CD4-positive, alpha-beta T cell treated with Interferon alpha-2 for 1 hour (primary cell): ENCODE measurements at places on chromosomes 12 and 14.

DNA sequence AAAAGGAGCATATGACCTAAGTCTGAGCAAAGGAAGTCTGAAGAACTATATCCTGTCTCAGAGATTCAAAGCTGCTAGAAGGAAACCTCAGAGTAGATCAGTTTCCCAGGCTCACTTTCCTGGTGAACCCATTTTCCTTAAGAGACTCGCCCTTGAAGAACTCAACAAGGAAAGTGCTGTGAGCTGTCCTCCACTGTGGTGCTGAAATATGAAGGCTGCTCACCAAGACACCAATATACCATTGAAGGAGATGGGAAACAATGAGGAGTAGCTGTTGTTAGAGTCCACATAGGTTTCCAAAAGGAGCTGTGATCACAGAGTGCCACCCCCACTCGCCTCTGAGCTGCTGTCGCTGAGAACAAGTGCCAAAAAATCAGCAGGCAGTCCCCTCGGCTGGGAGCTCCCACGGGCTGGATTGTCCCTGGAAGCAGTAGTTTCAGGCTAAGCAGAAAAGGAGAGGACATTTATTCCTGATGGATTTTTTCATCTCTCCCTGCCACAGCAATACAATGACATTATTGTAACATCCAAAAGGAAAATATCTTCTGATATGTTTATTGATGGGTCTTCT lies 282.1 kb downstream of the RPS29 start:
- DNase-seq: no peak

GRCh38 chr12:3673981-3674708 lies 78.8 kb downstream of the CRACR2A start:
- no peak for DNase-seq

- DNase-seq: no peak
Measured at GRCh38 chr12:131737150-131737827, 26.4 kb downstream of the SFSWAP start.

DNA sequence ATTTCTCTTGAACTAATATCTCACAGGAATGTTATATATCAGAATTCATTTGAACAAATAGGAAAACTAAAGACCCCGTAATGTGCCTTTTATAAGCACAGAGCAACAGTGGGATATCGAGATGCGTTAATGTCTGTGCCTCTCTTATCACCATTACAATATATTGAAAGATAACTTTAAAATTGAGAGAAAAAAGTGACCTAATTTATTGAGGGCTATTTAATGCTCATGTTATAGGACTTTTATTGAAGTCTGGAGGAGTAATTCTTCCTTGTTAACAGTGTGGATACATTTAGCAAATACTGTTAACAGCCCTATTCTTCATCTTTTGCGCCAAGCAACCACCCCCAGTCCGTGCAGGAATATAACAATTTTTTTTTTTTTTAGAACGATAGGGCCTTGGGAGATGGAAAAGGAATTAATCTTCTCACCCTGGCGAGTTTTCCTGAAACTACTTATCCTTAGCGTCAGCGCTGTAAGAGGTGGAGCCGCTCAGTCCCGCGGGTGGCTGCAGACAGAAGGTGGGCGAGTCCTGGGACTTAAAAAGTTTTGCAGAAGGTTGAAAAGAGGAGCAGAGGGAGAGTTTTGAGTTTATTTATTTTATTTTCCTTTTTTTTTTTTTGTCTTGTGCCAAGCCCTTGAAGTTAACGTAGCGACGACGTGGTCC lies 11.0 kb downstream of the FOXG1 start:
- DNase-seq: no peak

GRCh38 chr12:47017041-47017713 lies 62.2 kb upstream of the PCED1B start:
- DNase-seq: no peak

GRCh38 chr14:77000340-77001270 lies 27.9 kb downstream of the IRF2BPL start:
- DNase-seq: no peak

GRCh38 chr14:70915415-70915814 lies 8.2 kb downstream of the PCNX1 start:
- DNase-seq: no peak

GRCh38 chr14:100899884-100900771 lies 3.4 kb downstream of the RTL1 start:
- no peak for DNase-seq

DNA sequence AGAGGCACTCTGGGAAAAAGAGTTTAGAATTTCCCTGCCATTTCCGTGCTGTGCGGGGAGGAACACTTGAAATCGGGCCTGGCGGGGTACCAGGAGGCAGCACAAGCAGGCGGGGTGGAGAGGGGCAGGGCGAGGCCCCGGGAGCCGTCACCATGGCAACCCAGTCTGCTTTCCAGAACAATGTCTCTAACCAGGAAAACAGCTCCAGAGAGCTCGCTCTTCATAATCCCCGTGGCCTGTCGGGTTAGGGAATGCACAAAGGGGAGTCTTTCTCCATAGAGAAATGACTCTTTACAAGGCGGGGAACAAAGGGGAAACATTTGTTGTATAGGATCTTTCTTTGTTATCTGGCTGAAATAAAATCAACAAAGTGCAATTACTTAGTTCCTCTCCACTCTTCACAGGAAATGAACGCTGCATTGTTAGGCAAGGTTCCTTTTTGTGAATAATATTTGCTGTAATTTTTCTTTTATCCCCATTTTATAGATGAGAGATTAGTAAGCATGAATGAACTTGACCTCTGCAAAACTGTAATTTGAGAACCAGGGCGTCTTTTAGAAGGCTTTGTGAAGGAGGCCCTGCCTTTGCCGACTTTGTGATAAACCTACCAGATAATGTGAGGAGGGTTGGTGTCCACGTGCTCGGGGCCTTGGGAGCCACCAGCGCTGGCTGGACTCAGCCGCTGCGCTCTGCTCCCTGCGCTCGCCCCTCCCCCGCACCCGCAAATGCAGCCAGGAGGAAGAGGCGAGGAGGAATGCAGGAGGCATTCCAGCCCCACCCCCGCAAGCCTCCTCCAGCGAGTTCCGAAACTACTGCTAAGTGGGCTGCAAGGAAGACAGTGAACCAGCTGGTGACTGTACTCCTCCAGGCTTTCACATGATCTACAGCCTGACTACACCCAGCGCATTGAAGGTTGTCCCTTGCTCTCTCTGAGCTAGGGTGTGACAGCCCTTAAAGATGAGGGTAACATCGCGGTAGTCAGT lies 105.2 kb upstream of the ATF7IP start:
- DNase-seq: no peak

DNA sequence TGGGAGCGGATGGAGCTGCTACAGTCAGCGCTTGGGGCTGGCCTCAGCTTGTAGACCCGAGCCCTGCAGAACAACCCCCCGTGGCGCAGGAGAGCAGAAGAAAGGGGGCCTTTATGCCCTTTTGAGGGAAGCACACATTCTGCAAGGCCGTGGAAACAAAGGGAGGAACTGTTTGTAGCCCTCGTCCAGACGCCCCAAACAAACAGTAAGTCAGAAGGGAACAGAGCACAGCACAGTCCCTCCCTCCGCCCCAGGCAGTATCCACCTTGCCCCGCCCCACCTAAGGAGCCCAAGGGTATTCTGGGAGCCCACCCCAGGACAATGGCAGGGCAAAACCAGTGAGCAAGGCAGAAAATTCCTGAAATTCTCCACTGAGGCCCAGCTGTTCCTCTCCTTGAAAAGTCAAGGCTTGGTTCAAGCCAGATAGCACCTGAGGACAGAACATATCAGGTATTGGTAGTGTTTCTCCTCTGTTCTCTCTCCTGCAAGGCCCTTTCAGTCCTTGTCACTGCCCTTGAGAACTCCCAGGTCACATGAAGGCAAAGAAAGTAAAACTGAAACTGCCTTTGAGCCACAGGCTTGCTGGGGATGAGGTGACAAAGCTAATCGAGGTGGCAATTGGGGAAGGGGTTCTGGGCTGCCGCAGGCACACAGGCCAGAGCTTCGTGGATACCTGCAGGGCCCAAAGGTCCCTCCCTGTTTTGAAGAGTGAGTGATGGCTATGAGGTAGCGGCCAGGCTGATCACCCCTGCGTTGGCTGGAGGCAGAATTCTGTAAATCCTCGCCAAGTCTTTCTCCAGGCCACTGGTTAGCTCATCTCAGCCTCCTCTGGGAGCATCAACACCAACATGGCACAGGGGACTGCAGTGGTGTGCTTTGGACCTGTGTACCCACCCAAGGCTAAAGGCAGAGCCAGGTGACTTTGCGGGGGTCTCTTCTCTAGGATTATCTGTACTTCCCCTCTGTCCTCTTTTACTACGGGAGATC lies 499 bp downstream of the DGLUCY start:
- DNase-seq: peak; percentile 91

GRCh38 chr12:26939953-26940352 lies 1.7 kb downstream of the FGFR1OP2 start:
- no peak for DNase-seq

DNA sequence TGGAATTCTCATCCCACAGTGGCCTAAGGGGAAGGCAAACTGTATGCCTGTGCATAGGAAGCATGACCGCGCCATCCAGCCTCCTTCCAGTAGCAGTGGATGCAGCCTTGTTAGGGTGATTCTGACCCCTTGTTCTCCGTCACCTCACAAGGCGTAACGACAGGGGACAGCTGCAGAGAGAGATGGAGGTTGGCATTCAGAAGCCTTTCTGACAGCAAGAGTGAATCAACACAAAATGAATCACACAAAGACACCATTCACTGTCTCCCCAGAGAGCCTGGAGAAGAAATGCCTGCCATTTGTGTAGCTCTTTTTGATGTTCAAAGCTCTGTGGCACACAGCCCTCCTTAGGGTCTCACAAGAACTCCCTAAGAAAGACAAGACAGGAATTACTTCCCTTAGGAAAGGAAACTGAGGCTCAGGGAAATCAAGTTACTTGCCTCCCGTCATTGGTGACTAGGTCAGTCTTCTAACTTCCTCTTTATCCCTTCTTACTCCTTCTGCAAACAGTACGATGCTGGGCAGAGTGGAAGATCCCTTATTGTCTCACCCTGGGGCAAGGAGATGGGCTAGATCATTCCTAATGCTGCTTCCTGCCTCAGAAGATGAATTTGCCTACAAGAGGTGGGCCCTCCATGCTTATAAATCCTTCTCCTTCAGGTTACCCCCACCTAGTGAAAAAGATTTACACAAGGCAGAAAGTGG lies 280.9 kb downstream of the CACNA1C start:
- DNase-seq: no peak

- DNase-seq: no peak
Measured at GRCh38 chr14:75857199-75857598, 124.6 kb downstream of the TGFB3 start.

DNA sequence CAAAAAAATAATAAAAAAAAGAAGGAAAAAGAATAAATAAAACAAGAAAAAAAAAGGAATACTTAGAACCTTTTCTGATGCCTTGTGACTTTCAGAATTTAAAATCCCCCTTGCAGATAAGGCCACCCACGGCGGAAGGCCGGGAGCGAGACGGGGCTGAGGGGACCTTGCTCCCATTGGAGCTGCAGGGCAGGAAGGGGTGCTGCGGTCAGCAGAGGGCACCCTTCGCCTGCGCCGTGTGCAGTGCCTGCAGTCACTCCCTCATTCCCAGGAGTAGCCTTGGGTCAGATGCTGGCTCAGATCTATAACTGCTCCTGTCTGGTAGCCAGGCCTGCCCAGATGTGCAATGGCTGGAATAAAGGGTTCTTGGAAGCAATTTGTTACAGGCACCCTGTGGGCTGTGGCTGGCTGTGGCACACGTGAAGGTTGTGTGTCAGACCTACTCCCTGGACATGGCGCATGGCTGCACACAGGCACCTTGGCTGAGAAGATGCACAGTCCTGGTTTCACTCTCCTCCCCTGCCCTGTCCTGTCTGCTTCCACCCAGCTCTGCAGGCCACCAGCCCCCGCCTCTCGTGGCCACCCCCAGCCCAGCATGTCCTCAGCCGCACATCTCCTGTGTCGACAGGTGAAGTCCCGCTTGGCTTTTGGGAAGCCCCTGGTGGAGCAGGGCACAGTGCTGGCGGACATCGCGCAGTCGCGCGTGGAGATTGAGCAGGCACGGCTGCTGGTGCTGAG lies 13.4 kb upstream of the ALDH2 start:
- DNase-seq: peak; percentile 9

DNA sequence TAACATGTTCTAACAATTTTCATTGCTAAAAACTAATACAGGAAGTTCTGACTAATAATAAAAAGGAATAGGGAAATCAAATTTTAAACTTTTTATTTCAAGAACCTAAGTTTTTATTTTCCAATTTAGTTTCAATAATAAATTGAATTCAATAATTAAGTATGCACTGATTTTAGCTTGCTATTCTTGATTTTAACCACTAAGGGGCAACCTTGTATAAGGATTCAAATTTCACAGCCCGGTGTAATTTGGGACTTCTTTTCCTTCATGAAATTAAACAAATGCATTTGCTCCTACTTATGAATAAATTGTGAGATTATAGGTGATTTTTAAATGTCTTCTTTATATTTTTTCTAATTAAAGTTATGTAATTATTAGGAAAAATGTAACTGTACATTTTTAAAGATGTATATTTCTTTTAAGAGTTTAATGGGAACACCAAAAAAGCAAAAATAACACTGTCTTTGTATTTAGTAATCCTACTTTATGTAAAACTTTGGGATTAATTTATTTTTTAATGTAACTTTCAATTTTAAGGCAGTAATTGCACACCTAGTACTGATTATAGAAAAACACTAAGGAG lies 241.4 kb upstream of the PDZRN4 start:
- DNase-seq: no peak

- DNase-seq: no peak
Measured at GRCh38 chr12:51746416-51746815, 102.1 kb downstream of the FIGNL2 start.

GRCh38 chr12:19382563-19382962 lies 56.7 kb upstream of the AEBP2 start:
- DNase-seq: no peak

DNA sequence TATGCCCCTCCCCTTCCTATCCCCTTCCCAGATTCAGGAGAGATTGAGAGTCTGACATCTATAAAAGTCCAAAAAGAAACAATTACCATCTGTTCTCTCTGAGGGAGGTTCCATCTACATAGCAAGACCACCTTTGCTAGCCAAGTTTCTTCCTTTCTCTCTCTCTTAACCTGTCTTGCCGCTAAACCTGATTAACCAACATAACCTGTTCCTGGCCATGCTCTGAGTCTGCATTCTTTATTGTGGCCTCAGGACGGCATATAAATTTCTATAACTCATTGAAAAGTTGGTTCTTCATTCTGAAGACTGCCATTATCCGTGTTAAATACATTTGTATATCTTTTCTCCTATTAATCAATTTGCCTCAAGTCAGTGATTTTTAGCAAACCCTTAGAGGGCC lies 594.0 kb downstream of the KCNH5 start:
- DNase-seq: no peak

DNA sequence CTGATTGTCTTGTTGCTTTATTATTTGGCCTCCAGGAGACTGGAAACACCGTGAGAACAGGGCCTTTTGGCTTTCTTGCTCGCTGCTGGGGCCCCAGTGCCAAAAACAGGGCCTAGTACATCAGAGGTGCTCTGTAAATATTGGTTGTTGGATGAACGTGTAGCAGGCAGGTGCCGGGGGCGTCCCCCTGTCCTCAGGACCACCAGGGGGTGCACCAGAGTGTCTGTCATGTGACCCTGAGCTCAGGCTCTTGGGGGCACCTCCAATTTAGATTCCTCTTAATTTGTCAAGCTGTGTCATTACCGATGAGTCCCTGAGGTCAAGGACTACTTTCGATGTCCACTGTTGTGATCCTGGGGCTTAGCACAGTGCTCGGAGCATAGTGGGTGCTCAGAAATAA lies 87.1 kb downstream of the ACACB start:
- DNase-seq: no peak

GRCh38 chr12:29150462-29150861 lies 1.4 kb downstream of the FAR2 start:
- DNase-seq: no peak
